ENCODE measurements at places on chromosomes 3 and 15. TPM values are rescaled to one million over a fixed set of nuclear protein-coding genes. Genes with fewer than 3 reads are reported as not detected.

Gene GOLGA6L10
- 0.78 TPM for total RNA-seq

Gene NRG4
- total RNA-seq = 1.3 TPM

Gene SUCNR1
- total RNA-seq = 0.16 TPM

Gene C2CD4B
- 0.19 TPM for total RNA-seq

Gene WDR6
- total RNA-seq = 56.1 TPM

Gene UPK1B
- 12.1 TPM for total RNA-seq

All from A549 treated with Mapracorat at 1 μM for 4 hours (cell line).